Adrenal gland (tissue), 19 donors: ENCODE measurements at places on chromosomes 1 and 21. TPM values are rescaled to one million over a fixed set of nuclear protein-coding genes. Genes with fewer than 3 reads are reported as not detected.
A peak's percentile ranks its signal among the peaks of the same experiment; 100 is the strongest.

GRCh38 chr1:116785006-116785405 lies 30.8 kb downstream of the CD2 start:
- DNase-seq: no peak

DNA sequence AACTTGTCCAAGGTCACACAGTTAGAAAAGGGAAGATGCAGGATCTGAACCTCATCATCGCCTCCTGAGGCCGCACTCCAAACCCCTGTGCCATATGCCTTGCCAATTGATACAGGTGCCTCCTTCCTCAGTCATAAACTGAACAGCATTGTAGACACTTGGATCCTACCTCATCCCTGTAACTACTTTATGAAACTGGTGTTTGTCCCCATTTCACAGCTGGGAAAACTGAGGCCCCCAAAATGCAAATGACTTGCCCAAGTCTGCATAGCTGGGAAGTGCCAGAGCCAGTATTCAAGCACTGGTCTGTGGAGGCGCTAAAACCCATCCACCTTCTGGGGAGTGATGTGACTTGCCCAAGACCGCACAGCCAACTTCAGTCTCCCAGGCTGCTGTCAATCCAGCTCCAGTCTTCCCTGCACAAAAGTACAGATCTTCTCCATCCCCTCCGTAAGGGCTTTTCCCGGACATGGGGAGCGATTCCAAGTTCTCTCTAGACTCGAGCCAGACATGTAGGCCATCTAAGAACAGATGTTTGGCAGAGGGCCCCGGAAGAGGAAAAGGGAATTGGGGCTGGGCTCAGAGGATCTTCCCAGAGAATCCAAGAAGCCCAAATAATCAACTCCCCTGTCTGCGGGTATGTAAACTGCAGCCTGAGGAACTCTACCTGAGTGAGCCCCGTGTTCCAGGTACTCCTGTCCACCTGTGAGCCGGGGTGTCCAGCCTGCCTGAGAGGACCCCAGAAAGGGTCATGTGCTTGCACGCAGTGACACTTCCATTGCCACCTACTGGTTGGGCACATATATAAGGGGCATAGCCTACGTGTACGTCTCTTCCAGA lies 60.5 kb downstream of the SYT2 start:
- no peak for DNase-seq

- no peak for DNase-seq
Observed at GRCh38 chr21:30437010-30437565, 3.0 kb upstream of the KRTAP15-1 start.

- no peak for DNase-seq
Observed at GRCh38 chr1:117373932-117374331, 6.7 kb downstream of the MAN1A2 start.

DNA sequence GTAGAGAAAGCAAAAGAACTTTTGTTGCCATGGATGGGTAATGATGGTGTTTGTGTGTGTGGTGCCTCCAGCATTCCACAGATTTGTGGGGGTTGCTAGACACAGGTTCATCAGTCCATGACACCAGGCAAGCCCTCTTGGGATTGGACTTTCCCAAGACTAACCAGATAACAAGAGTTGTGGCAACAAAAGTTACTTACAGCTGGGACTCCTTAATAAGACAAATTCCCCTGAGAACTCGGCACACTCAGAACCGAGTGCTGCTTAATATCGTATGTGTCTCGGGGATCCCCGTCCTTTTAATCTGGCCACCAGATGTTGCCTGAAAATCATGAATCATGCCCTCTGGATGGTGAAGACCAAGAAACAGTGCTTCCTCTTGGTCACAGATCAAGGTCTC lies 193.3 kb downstream of the AJAP1 start:
- no peak for DNase-seq

DNA sequence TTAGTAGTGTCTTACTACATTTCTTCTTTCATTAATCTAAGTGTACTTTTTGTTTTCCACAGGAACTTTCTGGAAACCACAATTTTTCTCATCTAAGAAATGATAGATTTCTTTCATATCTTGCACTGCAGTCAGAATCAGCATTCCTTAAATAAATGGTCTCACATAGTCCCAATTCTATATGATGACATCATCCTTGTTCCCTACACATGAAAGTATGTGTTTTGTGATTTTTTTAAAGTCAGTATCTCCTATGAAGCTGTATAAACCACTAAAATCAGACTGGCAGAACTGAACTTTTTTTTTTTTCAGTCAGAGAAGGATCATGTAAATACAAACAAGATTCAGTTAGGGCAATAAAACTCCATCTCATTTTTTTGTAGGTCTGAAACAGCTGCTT lies 742.6 kb upstream of the CXADR start:
- no peak for DNase-seq

GRCh38 chr1:17984583-17984982 lies 123.0 kb upstream of the IGSF21 start:
- peak; percentile 27 for DNase-seq

GRCh38 chr1:147542569-147542897 lies 1.2 kb downstream of the BCL9 start:
- no peak for DNase-seq

DNA sequence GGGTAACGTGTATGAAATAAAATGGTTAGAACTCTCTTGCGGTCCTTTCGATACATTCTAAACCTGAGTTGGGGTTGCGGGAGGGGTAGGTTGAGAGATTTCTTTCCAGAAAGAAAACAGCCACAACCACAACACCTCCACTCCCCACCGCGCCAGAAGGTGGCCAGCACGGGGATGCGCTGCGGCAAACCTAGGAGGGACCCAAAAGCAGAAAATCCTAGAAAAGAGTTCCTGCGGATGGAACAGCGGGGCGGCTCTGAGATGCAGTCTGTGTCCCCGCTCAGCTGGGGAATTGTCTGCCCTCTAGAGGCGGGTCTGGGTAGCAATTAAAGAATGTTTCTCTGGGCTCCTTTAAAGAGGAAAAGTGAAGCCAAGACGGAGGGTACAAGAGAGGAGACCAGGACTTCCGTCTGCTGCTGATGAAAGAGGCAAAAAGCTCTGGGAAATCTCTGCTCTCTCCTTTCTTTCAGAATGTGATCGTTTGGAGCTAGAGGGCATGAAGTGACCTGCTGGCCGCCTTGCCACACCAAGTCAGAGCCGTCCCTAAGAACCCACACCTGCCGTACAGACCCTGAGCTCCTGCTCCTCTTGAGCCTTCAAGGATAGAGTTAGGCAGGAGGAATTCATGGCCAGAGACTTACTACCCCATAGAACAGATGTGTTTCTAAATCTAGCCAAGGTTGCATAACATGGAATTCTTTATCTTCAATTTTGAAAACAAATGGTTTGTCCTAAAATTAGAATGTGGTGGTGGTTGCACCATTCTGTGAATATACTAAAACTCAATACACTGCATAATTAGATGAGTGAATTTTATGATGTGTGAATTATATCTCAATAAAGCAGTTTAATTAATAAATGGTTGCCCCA lies 46.5 kb upstream of the COA6 start:
- DNase-seq: peak; percentile 69

DNA sequence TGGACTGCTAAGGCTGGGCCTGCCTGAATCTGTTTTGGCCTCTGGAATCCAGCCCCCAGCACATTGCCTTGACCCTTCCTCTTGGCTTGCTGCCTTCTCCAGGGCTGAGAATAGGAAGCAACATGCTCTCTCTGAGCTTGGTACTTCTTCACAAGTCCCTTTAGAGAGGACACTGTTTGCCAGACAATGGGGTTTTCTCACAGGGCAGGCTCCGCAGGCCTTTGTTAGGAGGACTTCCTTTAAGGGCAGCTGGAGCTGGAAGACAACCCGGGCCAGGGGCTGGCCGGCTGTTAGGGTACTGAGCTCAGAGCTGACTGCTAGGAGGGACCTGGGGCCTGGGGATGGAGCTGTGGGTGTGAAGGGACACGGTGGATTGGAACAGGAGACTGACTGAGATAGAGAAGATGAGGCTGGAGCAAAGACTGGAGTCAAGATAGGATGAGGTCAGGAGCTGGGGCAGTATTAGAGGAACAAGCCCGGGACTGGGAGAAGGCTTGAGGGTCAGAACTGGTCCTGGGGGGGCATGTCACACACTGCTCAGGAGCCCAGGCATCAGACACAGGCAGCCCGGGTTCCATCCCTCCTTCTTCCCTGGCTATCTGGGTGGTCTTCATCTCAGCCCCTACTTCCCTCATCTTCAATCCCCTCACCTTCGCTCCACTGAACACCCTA lies 5.4 kb upstream of the ALPL start:
- peak; percentile 49 for DNase-seq

KCNC4 gene
- total RNA-seq: 8.9 TPM

XCL2 gene
- not detected for total RNA-seq

TLCD4 gene
- 30.5 TPM for total RNA-seq

ADGRB2 gene
- 2.2 TPM for total RNA-seq

ESRRG gene
- 1.2 TPM for total RNA-seq

SELE gene
- 0.85 TPM for total RNA-seq

IQGAP3 gene
- total RNA-seq: 0.83 TPM
